ENCODE measurements at places on chromosomes 7 and 10.

- DNase-seq: no peak
These were observed 82.7 kb upstream of the PFKP start for GRCh38 chr10:2984682-2985081.

- DNase-seq: no peak
These were observed 784.5 kb upstream of the ZWINT start for GRCh38 chr10:57145548-57145947.

DNA sequence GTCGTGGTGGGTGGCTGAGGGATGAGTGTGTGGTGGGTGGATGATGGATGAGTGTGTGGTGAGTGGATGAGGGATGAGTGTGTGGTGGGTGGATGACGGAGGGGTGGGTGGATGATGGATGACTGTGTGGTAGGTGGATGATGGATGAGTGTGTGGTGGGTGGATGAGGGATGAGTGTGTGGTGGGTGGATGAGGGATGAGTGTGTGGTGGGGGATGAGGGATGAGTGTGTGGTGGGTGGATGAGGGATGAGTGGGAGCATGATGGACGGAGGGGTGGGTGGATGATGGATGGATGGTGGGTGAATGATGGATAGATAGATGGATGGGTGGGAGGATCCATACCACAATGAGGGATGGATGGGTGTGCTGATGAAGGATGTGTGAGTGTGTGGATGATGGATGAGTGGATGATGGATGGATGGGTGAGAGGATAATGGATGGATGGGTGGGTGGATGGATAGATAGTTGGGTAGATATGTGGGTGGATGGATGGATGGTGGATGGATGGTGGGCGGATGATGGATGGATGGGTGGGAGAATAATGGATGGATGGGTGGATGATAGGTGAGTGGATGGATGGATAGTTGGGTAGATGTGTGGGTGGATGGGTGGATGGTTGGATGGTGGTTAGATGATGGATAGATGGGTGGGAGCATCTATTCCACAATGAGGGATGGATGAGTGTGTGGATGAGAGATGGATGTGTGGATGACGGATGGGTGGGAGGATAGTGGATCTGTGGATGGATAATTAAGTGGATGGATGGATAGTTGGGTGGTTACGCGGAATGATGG is 266.8 kb downstream of the CELF2 start:
- no peak for DNase-seq

GRCh38 chr7:105654095-105654686 is 72.9 kb upstream of the EFCAB10 start:
- DNase-seq: no peak

DNA sequence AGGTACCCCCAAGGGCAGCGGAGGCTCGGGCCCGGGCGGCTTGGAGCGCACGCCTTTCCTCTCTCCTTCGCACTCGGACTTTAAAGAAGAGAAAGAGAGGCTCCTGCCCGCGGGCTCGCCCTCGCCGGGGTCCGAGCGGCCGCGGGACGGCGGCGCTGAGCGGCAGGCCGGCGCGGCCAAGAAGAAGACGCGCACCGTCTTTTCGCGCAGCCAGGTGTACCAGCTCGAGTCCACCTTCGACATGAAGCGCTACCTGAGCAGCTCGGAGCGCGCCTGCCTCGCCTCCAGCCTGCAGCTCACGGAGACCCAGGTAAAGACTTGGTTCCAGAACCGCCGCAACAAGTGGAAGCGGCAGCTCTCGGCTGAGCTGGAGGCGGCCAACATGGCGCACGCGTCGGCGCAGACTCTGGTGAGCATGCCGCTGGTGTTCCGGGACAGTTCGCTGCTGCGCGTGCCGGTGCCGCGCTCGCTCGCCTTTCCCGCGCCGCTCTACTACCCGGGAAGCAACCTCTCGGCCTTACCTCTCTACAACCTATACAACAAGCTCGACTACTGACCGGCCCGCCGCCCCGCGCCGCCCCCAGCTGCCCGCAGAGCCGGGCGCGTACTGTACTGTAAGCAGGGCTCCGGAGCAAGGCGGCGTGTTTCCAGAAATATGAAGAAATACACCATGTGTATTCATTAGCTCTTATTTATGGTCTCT is 1.8 kb downstream of the HMX2 start:
- DNase-seq: no peak

GRCh38 chr7:18573410-18574234 is 78.1 kb downstream of the HDAC9 start:
- no peak for DNase-seq

GRCh38 chr7:46930366-46930765 is 651.5 kb downstream of the TNS3 start:
- no peak for DNase-seq

GRCh38 chr7:142111499-142111898 is at the start of gene MGAM2:
TSS of gene MGAM2 (plus strand) at chr7:142111718. CDS start at chr7:142116874, 5,156 bp downstream.
- no peak for DNase-seq

DNA sequence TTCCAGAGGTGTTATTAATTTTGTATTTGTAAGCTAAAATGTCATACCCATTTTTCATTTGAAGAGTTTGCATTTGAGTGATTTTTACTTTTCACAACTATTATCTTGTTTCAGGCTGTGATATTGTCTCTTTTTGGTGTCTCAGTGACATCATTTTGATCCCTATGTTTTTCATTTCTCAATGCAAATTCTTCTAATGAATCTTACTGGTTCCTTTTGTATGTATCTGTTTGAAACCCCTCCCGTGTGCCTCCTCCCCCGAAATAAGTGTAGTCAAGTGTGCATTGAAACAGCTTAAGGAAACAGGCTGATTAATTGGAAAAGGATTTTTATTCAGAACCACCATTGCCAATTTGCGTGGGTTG is 77.8 kb downstream of the SHH start:
- no peak for DNase-seq

- DNase-seq: peak; percentile 19
These were observed 188.5 kb downstream of the ZMYND11 start for GRCh38 chr10:323651-324293.

- no peak for DNase-seq
These were observed 9.3 kb upstream of the FAM180A start for GRCh38 chr7:135757719-135758411.

GRCh38 chr10:122999347-122999746 is 9.2 kb downstream of the IKZF5 start:
- DNase-seq: no peak
